ENCODE measurements at places on chromosomes 5 and 9.
A peak's percentile ranks its signal among the peaks of the same experiment; 100 is the strongest.

DNA sequence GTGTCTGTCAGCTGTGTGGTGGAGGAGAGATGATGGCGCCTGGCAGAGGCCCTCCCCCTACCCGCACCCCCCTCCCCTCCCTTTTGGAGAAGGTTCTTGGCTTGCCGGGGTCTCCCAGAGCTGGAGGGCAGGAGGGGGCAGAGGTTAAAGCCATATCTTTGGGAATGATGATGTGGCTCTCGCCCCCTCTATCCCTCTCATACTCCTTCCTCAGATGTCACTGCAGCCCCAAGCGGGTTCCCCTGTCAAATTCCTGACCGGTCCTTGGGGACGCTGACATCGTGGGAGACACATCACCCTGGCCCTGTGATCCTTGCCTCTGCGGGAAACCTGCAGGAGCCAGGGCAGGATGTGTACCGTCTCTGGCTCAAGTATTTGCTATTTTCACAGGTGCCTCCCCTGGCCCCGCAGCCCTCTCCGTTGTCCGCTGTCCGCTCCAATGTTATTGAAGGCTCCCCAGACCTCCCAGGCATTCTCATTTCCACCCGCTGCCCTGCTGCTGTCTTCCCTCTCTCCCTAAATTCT, 109.5 kb downstream of the FOXD1 start:
- DNase-seq: no peak

DNA sequence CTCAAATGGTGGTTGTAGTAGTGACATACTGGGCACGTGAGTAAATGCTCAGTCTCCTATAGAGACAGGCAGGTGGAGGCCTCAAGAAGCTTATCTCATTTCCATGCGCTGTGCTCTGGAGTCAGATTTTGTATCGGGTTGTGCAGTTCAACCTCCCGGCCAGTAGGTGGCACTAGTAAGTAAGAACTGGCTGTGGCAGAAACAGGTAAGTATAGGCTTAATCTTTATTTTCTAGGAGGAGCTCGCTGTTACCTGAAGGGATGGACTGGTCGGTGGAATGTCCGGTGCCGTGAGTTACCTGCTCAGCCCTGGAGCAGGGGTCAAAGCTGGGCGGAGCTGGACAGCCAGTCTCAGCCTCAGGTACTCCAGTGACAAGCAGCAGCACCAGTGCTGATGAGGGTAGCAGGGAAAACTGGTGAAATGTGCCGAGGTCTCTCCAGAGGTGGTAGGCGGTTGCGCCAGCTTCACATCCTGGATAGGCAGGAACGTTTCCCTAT, 880.1 kb upstream of the SEMA6A start:
- DNase-seq: peak; percentile 7

- no peak for DNase-seq
Measured at GRCh38 chr5:166788050-166788449, 1503.4 kb upstream of the WWC1 start.

DNA sequence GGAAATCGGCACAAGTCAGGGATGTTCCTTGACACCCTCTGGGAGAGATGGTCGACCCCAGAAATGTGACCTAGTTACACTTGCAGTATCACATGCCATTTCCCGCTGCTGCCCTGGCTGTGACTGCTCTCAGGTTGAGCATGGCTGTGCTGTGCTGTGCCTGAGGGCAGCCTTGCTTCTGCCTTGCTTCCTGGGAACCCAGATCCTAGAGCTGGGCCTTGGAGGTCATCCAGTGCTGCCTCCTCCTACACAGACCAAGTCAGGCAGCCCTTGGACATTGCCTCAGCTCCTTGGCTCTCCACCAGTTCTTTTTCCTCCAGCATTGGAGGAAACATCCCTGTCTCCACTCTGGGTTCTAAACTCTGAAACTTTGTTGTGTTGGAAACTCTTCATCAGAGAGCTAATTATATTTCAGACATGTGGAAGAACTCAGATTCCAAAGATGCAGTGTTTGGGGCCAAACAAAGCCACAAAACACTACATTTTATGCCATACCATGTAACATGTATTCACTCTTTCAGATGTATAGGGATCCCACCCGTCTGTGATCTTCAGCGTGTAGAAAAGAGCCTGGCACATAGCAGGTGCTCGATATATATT, 6.1 kb downstream of the MAMDC2 start:
- peak; percentile 31 for DNase-seq

GRCh38 chr5:136028782-136029742, at the start of gene TGFBI:
TGFBI (plus strand) TSS chr5:136028988; CDS start chr5:136029056, 68 bp downstream.
- peak; percentile 91 for DNase-seq

DNA sequence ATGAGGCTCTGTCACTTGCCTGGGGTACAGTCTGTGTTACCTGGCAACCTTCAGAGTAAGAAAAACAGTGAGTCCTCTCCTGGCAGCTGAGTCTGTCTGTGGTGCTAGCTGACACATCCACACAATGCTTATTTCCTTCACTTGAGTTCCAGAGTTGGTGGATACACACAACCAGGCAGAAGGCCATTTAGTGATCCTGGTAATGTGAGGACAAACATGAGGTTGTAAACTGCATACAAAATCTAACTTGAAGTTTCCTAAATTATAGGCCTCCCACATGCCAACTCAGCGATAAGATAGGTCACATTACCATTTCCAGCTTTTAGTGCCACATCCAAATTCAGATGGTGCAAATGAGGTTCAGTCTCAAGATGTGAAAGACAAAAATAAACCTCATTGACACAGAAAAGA, 125.5 kb downstream of the DCP2 start:
- peak; percentile 56 for DNase-seq

- no peak for DNase-seq
Measured at GRCh38 chr9:87014436-87014835, 67.1 kb upstream of the GAS1 start.

DNA sequence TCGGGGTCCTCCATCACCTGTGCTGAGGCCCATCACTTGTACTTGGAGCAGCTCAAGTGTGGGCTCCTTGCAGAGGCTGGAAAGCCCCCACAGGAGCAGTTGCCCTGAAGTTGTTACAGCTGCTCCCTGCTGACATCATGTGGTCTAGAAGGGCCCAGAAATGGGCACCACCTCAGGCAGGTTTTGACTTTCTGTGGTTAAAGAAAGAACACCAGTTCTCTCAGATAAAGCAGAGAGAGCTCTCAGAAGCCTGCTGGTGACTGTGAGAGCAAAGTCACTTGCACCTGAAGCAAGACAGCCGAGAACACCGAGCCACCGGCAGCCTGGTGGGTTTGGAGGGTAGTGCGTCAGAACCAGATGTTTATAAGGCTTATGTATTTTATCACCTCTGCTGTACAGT, 70.4 kb downstream of the MVB12B start:
- DNase-seq: no peak

GRCh38 chr9:116234081-116234480, 80.5 kb downstream of the PAPPA start:
- DNase-seq: peak; percentile 88

- peak; percentile 70 for DNase-seq
Measured at GRCh38 chr5:132251220-132251725, 6.2 kb upstream of the PDLIM4 start.

DNA sequence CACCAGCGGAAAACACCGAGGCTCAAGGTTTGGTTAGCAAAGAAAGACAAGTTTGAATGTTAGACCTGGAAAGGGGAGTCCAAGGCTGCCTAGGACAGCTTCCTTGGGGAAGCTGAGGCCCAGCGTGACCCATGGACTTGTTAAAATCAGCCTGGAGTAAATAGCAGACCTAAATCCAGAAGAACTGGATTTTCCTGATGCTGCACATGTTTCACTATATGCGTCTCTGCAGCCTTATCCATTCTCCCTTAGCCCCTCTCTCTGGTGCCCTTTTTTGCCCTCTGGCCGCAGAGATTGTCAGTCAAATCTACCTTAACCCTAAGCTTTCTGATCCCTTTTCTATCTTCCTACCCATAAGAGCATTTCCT, 119.9 kb downstream of the NTRK2 start:
- no peak for DNase-seq

DNA sequence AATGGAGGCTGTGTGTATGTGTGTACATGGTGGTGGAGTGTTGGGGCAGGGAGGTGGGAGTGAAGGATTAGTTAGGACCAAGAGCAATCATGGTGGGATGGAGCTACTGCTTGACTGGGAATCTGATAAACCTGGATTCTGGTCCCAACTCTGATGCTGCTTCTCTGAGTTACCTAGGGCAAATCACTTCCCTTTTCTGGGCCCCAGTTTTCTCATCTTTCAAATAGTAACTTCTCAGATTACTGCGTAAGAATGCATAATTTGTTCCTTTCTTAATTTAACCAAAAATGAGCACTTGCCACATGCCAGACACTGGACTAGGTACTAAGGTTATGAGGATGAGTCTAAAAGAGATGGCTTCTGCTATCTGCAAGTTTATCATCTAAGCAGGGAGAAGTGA, 20.8 kb upstream of the ANXA6 start:
- no peak for DNase-seq

DNA sequence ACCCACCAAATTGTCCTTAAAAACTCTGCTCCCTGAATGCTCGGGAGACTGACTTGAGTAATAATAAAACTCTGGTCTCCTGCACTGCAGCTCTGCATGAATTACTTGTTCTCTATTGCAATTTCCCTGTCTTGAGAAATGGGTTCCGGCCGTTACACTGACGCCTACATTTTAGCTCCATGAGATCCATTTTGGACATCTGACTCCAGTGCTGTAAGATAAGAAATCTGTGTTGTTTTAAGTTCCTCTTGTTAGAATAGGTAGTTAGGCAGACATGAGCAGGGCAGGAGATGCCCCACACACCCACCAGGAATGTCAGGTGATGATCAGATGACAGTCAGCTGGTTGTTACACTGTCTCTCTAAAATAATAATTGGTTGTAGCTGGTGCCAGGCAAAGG, 125.8 kb upstream of the SHB start:
- no peak for DNase-seq

DNA sequence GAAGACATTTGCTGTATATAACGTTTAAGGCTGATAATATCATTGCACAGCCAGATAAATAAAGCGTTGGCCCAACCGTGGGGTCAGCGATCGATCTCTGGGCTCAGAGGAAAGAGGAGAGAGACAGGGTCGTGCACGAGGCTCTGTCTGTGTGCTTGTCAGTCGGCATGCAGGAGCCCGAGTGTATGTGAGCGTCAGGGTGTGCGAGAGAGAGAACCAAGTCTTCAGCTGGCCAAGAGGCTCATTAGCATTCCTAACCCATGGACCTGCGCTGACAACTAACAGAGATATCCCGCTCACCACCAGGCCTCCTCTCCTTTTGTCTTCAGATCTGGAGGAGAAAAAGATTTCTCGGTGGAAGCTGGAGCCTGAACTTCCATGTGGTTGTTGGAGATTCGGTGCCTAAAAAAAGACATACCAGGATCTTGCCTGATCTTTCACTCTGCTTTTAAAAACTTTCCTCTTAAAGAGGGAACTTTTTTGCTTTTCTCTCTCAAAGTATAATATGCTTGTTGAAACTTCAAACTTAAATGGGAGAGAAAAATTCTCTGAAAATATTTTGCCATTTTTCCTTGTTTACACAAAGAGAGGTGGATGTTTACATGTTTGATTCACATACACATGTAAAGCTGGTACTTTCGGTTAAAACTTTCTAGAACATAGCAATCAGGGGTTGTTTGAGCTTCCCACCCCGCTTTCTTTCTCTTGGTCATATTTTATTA, 16.5 kb downstream of the NR2F1 start:
- peak; percentile 82 for DNase-seq

- no peak for DNase-seq
Measured at GRCh38 chr5:132394667-132395259, 25.3 kb downstream of the SLC22A5 start.

DNA sequence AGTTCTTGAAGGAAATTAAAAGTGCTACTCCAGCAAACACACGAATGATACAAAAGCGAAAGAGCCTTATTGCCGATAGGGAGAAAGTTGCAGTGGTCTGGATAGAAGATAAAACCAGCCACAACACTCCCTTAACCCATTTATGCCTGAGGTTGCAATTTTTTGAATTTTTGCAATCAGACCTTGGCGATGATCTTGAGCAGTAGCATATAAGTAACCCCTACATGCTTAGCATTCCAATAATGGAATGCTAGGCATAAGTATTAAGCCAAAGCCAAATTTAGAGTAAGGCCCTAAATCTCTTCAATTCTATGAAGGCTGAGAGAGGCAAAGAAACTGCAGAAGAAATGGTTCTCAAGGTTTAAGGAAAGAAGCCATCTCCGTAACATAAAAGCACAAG, 153.5 kb downstream of the SLC28A3 start:
- DNase-seq: peak; percentile 11

DNA sequence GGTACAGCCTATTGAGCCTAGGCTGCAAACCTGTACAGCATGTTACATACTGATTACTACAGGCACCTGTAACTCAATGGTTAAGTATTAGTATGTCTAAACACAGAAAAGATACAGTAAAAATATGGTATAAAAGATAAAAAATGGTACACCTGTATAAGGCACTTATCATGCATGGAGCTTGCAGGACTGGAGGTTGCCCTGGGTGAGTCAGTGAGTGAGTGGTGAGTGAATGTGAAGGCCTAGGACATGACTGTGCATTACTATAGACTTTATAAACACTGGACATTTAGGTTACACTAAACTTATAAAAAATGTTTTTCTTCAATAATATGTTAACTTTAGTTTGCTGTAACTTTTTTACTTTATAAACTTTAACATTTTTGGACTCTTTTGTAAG, 171.3 kb downstream of the SLC28A3 start:
- peak; percentile 21 for DNase-seq

DNA sequence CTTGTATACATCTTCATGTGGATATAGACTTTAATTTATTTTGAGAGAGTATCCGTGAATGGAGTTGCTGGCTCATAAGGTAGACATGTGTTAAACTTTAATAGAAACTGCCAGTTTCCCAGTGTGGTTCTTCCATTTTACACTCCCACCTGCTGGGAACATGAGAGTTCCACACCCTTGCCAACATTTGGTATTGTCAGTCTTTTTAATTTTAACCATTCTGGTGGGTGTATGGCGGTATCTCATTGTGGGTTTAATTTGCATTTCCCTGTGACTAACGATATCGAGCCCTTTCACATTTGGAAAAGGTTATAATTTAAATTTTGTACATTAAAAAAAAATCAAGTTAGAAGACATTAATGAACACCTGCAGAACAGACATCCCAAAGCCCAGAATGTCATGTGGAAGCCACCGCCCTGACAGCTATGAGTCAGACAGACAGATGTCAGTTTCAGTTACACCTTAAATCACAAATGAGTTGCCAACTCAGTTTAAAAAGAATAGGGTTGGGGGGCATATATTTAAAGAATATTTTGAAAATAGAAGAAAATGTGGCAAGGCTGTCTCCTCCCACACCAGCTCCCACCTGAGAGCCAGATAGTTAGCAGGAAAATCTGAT, 36.9 kb downstream of the ANKRD33B start:
- DNase-seq: no peak

Data from astrocyte of the hippocampus (primary cell).